ENCODE measurements at places on chromosomes 11 and 22. TPM values are rescaled to one million over a fixed set of nuclear protein-coding genes. Genes with fewer than 3 reads are reported as not detected.

DNA sequence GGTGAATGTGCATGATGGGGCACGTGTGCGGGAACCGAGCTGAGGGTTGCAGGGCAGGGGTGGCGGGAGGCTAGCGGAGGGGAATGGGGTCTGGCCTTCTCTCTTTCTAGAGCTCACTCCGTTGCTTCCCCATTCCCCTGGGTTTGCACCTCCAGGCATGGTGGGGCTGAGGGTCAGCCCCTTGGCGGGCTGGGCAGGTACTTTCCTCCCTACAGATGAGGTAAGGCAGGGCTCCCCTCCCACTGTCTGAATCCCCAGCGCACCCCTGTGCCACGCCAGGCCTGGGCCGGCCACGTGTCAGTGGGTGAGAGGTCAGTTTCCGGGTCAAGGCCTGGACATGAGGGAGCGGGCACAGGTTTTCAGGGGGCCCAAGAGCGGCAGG, 8.9 kb downstream of the SUSD2 start:
- DNase-seq = peak; percentile 28

DNA sequence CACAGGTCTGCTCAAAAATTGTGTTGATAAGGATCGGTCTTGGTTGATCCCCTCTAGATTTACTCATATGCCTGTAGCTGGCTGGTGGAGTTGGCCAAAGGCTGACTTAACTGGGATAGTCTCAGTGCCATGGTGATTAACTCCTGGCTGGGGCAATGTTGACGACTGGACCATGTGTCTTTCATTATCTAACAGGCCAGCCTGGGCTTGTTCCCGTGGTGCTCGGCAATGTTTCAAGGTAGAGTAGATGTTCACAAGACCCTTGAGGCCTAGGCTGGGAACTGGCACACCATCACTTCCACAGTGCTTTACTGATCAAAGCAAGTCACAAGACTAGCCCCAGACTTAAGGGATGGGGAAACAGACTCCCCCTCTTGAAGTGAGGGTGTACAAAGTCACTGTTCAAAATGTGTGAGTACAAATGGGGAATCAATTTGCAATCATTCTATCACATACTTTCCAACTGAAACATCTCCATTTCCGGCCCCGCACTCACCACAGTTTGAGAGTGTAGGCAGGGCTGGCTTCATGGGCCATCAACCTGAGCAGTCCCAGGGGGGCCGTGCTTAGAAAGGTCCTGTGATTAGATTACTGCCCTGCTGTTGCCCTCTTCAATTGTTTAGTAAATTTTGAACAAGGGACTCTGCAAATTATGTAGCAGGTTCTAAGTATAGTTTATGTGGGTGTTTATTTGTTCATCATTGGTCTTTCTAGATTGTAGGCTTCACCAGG, 240.8 kb downstream of the NELL1 start:
- no peak for DNase-seq

DNA sequence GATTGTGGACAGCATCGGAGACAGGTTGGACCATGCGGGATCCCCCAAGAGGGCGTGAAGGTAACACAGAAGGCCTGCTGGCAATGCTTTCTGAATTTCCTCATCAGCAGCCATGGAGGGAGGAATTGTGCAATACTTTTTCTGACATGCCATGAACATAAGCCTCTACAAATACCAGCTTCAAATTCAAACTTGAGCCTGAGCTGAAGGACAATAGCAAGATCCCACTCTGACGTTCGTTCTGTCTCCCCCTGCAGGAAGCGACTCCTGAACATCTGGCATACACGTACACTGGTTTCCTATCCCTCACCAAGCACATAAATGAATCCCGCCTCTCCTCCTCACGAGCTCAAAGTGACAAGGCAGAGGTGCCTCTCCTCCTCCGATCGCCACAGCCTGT, 312.2 kb downstream of the BRD1 start:
- DNase-seq = no peak

DBX1 gene
- not detected for total RNA-seq

- DNase-seq = peak; percentile 84
Observed at GRCh38 chr11:72752088-72752914, at the start of gene ARAP1. TSS of gene ARAP1 (minus strand) at chr11:72752408. CDS start at chr11:72727128, 25,280 bp downstream.

- DNase-seq = peak; percentile 52
Observed at GRCh38 chr22:38243007-38243765, 29.6 kb downstream of the TMEM184B start.

- no peak for DNase-seq
Observed at GRCh38 chr11:134478611-134479010, 66.6 kb upstream of the B3GAT1 start.
